ENCODE measurements at places on chromosomes 3 and 15. TPM values are rescaled to one million over a fixed set of nuclear protein-coding genes. Genes with fewer than 3 reads are reported as not detected.

DNA sequence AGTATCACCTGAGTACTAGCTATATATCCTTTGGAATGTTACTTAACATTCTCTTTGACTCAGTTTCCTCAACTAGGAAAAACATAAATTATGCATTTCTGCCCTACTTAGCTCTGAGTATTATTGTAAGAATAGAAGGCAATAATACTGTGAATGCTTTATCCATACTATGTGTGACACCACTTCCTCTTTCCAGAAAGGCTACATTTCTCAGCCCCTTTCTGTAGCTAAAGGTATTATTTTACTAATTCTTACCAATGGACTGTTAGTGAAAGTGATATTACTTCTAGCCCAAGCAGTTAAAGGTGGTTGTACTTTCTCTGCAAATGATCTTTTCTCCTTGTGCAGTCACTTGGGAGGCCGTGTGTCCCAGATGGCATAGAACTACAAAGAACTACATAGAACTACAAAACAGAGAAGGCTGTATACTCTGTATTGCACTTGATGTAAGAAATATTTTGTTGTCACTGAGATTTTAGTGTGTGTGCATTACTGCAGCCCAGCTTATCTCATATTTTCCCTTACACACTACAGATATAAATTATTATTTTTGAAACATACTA is 35.1 kb downstream of the MYH15 start:
- no peak overlapping the region for H3K27ac ChIP-seq
- peaks cover 10% of the 10 kb centered on the region for H3K4me1 ChIP-seq
- no peak for DNase-seq
- H3K27me3 ChIP-seq = peaks cover 3% of the 10 kb centered on the region
- no peak overlapping the region for H3K4me3 ChIP-seq

GRCh38 chr3:191414286-191414685 is 46.7 kb upstream of the PYDC2 start:
- no peak overlapping the region for H3K27ac ChIP-seq
- no peak overlapping the region for H3K4me3 ChIP-seq
- no peak for DNase-seq
- no peaks in the 10 kb centered on the region for H3K4me1 ChIP-seq
- no peaks in the 10 kb centered on the region for H3K36me3 ChIP-seq

- H3K4me1 ChIP-seq = no peaks in the 10 kb centered on the region
- DNase-seq = no peak
- no peaks in the 10 kb centered on the region for H3K36me3 ChIP-seq
- H3K27me3 ChIP-seq = no peaks in the 10 kb centered on the region
- no peak overlapping the region for H3K27ac ChIP-seq
These were observed 120.7 kb upstream of the MDFIC2 start for GRCh38 chr3:70433091-70433490.

GRCh38 chr3:59605318-59605717 is 555.5 kb upstream of the CFAP20DC start:
- DNase-seq = no peak
- no peaks in the 10 kb centered on the region for H3K27me3 ChIP-seq
- H3K36me3 ChIP-seq = no peaks in the 10 kb centered on the region

Gene ATXN7
- total RNA-seq = 29.4 TPM

GRCh38 chr15:78216276-78217104 is 17.9 kb downstream of the ACSBG1 start:
- peaks cover 2% of the 10 kb centered on the region for H3K27me3 ChIP-seq
- H3K4me1 ChIP-seq = no peaks in the 10 kb centered on the region
- H3K27ac ChIP-seq = no peak overlapping the region
- H3K4me3 ChIP-seq = no peak overlapping the region

Gene ZBBX
- total RNA-seq = not detected

DNA sequence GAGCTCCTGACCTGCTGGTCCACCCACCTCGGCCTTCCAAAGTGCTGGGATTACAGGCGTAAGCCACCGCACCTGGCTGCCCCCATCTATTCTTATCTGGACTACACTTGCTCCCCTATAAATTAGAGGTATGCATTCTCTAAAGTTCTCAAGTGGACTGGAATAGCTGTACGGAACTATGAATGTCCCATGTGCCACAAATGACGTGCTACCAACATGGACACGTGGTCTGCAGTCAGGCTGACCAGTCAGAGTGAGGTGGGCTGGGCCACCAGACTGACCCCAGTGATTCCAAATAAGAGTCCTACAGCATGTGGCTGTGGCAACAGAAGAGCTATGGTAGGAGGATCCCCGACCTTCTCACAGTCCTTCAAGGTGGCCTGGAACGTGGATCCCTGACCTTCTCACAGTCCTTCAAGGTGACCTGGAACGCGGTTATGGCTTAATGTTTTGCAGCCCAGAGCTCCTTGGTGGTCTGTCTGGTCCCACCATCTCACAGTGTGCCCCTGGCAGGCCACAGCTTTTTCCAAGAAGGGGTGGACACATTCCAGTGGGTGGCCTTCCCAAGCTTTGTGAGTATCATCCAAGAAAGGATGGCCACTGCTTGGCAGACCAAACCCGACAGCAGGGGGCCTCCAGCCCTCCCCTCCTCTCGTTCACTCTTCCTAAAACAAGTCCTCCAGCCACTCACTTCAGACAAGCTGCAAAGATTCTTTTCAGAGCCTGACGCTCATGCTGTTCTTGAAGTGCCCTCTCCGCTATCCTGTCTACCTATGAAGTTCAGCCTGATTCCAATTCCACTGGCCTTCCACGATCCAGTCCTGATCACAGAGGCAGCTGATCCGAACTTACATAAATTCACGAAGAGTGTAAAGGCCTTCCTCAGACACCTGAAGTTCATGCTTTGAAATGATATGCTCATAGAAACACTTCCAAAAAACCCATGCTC is 4.4 kb downstream of the ADAMTS17 start:
- no peaks in the 10 kb centered on the region for H3K36me3 ChIP-seq
- no peak overlapping the region for H3K4me3 ChIP-seq
- H3K27ac ChIP-seq = no peak overlapping the region
- no peaks in the 10 kb centered on the region for H3K27me3 ChIP-seq
- peaks cover 44% of the 10 kb centered on the region for H3K4me1 ChIP-seq

GRCh38 chr3:6657591-6657990 is 203.3 kb upstream of the GRM7 start:
- no peak overlapping the region for H3K4me3 ChIP-seq
- no peaks in the 10 kb centered on the region for H3K27me3 ChIP-seq
- no peaks in the 10 kb centered on the region for H3K36me3 ChIP-seq
- no peaks in the 10 kb centered on the region for H3K4me1 ChIP-seq
- no peak for DNase-seq
- H3K27ac ChIP-seq = no peak overlapping the region

GRCh38 chr3:7536921-7537320 is 676.0 kb downstream of the GRM7 start:
- no peaks in the 10 kb centered on the region for H3K4me1 ChIP-seq
- H3K4me3 ChIP-seq = no peak overlapping the region
- H3K27ac ChIP-seq = no peak overlapping the region
- no peak for DNase-seq
- no peaks in the 10 kb centered on the region for H3K27me3 ChIP-seq

- peaks cover 6% of the 10 kb centered on the region for H3K4me1 ChIP-seq
- no peak overlapping the region for H3K27ac ChIP-seq
- no peak overlapping the region for H3K4me3 ChIP-seq
- peaks cover 20% of the 10 kb centered on the region for H3K27me3 ChIP-seq
- DNase-seq = peak; percentile 61
These were observed 62.1 kb upstream of the SLC6A11 start for GRCh38 chr3:10753964-10754363.

- H3K4me3 ChIP-seq = no peak overlapping the region
- no peak for DNase-seq
- H3K27me3 ChIP-seq = peaks cover 6% of the 10 kb centered on the region
- H3K36me3 ChIP-seq = no peaks in the 10 kb centered on the region
These were observed 121.9 kb upstream of the TMC3 start for GRCh38 chr15:81495780-81496467.

Gene C3orf20
- total RNA-seq = 0.12 TPM

- H3K27me3 ChIP-seq = no peaks in the 10 kb centered on the region
- no peak overlapping the region for H3K27ac ChIP-seq
- H3K4me3 ChIP-seq = no peak overlapping the region
- no peaks in the 10 kb centered on the region for H3K4me1 ChIP-seq
- no peaks in the 10 kb centered on the region for H3K36me3 ChIP-seq
These were observed 196.7 kb upstream of the WNT5A start for GRCh38 chr3:55683666-55684270.

GRCh38 chr15:46442184-46442583 is 807.4 kb downstream of the SQOR start:
- no peak overlapping the region for H3K4me3 ChIP-seq
- H3K27ac ChIP-seq = no peak overlapping the region
- no peaks in the 10 kb centered on the region for H3K27me3 ChIP-seq
- no peak for DNase-seq
- no peaks in the 10 kb centered on the region for H3K36me3 ChIP-seq
- no peaks in the 10 kb centered on the region for H3K4me1 ChIP-seq

GRCh38 chr3:102034639-102035451 is 185.5 kb downstream of the NFKBIZ start:
- no peak for DNase-seq
- H3K27me3 ChIP-seq = no peaks in the 10 kb centered on the region
- no peak overlapping the region for H3K27ac ChIP-seq
- no peaks in the 10 kb centered on the region for H3K4me1 ChIP-seq
- no peak overlapping the region for H3K4me3 ChIP-seq

GRCh38 chr3:125057186-125057850 is 1.5 kb upstream of the HEG1 start:
- peaks cover 29% of the 10 kb centered on the region for H3K4me1 ChIP-seq
- DNase-seq = no peak
- peak overlapping the region; percentile 16 for H3K4me3 ChIP-seq
- no peak overlapping the region for H3K27ac ChIP-seq
- peaks cover 13% of the 10 kb centered on the region for H3K27me3 ChIP-seq

GRCh38 chr15:76209942-76210341 is 101.3 kb downstream of the ETFA start:
- H3K4me3 ChIP-seq = no peak overlapping the region
- no peak overlapping the region for H3K27ac ChIP-seq

Gene PPP1R14D
- total RNA-seq = not detected

GRCh38 chr3:5022966-5023776 is 43.9 kb downstream of the BHLHE40 start:
- no peaks in the 10 kb centered on the region for H3K36me3 ChIP-seq
- peaks cover 77% of the 10 kb centered on the region for H3K4me1 ChIP-seq
- peak; percentile 71 for DNase-seq
- H3K4me3 ChIP-seq = peak overlapping the region; percentile 17
- H3K27me3 ChIP-seq = no peaks in the 10 kb centered on the region

Gene SPINT1
- total RNA-seq = 11.3 TPM

- no peak for DNase-seq
- no peak overlapping the region for H3K27ac ChIP-seq
- no peaks in the 10 kb centered on the region for H3K4me1 ChIP-seq
- peaks cover 3% of the 10 kb centered on the region for H3K27me3 ChIP-seq
- H3K36me3 ChIP-seq = no peaks in the 10 kb centered on the region
These were observed 46.8 kb downstream of the PRICKLE2 start for GRCh38 chr3:64178419-64178818.

Gene GREM1
- not detected for total RNA-seq

Gene MEIS2
- not detected for total RNA-seq

Gene MOBP
- total RNA-seq = not detected

Gene DAZL
- not detected for total RNA-seq

GRCh38 chr3:153210660-153211059 is 48.6 kb downstream of the RAP2B start:
- H3K36me3 ChIP-seq = no peaks in the 10 kb centered on the region
- H3K27me3 ChIP-seq = no peaks in the 10 kb centered on the region
- H3K4me3 ChIP-seq = no peak overlapping the region
- H3K27ac ChIP-seq = no peak overlapping the region

DNA sequence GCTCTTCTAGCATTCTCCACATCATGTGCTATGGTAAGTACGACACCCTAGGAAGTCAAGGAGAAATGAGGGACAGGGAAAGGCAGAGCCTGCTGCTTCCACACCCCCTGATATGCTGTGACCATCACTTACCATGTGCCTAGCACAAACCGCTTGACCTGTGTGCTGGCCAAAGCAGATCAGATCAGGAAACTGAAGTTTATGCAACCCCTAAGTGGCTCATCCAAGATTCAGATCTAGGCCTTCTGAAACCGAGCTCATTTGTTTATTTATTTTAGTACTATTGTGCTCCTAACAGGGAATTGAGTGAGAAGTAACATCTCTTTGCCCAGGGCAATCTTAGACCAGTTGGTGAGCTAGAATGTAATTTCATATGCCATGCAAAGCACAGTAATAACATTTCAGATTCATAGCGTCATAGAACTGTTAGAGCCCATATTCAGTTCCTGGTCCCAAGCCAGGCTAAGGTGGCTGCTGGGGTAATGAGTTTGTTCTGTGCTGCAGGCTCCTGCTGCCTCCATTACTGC is at the start of gene RTP2:
TSS of gene RTP2 (minus strand) at position 51 of the 527 bp plus-strand sequence. CDS start 429 bp downstream, outside the sequence.
- no peak within 1 kb of the TSS for H3K27ac ChIP-seq
- no peaks in the 10 kb centered on the region for H3K4me1 ChIP-seq
- H3K4me3 ChIP-seq = no peak within 1 kb of the TSS
- no peaks in the 10 kb centered on the region for H3K27me3 ChIP-seq
- H3K36me3 ChIP-seq = no peaks in the 10 kb centered on the region

- H3K36me3 ChIP-seq = no peaks in the 10 kb centered on the region
- peaks cover 3% of the 10 kb centered on the region for H3K27me3 ChIP-seq
- no peak overlapping the region for H3K27ac ChIP-seq
These were observed 43.8 kb upstream of the FGD5 start for GRCh38 chr3:14775011-14775410.

Gene SPTSSB
- not detected for total RNA-seq

DNA sequence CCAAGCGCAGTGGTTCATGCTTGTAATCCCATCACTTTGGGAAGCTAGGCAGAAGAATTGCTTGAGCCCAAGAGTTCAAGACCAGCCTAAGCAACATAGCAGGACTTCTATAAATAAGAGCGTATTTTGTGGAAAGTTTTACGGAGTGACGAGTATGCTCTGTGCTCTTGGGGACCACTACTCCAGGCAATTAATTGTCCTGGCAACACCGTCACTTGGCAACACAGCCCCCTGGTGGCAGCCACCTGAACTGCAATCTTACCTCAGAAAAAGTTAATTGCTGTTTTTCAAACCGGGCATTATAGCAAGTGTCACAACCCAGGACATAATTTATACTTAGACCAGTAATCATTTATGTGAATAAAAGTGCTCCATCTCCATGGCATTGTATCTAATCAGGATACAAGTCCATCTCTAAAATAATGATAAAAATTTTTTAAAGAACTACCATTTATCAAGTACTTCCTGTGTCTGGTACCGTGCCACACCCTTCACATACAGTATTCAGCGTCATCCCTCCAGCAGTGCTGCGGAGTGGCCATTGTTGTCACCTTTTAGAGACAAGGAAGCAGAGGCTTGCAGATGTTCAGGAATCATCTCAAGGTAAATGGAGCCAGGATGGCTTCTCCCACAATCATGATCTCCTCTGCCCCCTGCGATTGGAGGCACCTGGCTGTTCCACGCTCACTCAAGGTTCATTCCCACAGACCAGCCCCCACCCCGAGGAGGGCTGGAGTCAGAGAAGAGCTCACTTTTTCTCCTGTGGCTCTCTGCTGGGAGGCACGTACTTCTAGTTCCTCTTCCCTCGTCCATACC is 34.5 kb downstream of the PLA2G4D start:
- DNase-seq = peak; percentile 80
- no peak overlapping the region for H3K27ac ChIP-seq
- no peaks in the 10 kb centered on the region for H3K36me3 ChIP-seq
- no peak overlapping the region for H3K4me3 ChIP-seq

Gene TICRR
- total RNA-seq = 16.8 TPM
